ENCODE measurements at places on chromosomes 3 and 15.

- no peak for DNase-seq
Measured at GRCh38 chr3:159739969-159740368, 248.7 kb upstream of the IL12A start.

DNA sequence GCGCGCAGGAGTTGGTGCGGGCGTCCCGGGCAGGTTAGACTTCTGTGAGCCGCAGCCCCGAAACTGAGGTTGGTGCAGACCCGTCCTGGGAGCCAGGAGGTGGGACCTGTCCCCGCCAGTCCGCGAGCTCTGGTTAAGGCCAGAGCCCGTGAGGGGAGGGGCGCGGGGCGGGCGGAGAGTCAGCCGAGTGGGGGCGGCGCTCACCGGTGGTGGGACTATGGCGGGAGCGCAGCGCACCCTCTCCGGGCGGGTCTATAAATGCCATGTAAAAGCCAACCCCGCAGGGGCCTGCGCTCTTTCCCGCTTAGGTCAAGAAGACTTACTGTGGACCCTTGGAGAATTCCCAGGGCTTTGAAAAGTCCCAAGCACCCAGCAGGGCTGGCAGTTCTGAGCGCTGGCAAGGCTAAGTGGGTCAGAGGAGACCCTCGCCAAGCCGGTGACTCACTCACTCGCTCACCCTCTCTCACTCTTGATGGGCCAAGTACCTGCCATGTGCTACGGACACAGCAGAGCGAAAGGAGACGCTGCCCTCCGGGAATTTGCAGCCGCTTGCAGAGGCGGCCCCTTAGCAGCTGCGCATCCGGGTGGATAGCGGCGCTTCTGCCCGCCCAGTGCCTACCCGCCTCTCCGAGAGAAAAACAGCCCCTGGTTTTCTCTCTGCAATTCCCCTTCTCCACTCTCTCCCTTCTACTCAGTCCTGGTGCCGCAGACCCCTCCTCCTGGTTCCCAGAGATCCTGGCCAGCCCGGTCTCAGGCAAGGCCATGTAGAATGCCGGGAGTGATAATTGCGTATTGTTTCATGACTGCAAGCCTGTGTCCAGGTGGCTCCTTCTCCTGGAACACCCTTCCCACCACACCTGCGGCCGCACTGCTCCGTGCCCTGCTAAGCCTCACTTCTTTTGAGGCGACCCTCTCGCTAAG, at the start of gene ALDH1L1:
ALDH1L1 (minus strand) TSS at position 110 of the 921 bp plus-strand sequence. CDS start 19,607 bp downstream, outside the sequence.
- peak; percentile 58 for DNase-seq

- no peak for DNase-seq
Measured at GRCh38 chr3:197456261-197457091, 99.3 kb downstream of the BDH1 start.

GRCh38 chr3:66381626-66382025, 119.2 kb downstream of the LRIG1 start:
- DNase-seq = no peak

- no peak for DNase-seq
Measured at GRCh38 chr3:139454346-139454745, 22.0 kb downstream of the RBP2 start.

- peak; percentile 28 for DNase-seq
Measured at GRCh38 chr3:66276705-66277274, 56.0 kb downstream of the SLC25A26 start.

- no peak for DNase-seq
Measured at GRCh38 chr15:84822653-84823281, 5.6 kb downstream of the ALPK3 start.

DNA sequence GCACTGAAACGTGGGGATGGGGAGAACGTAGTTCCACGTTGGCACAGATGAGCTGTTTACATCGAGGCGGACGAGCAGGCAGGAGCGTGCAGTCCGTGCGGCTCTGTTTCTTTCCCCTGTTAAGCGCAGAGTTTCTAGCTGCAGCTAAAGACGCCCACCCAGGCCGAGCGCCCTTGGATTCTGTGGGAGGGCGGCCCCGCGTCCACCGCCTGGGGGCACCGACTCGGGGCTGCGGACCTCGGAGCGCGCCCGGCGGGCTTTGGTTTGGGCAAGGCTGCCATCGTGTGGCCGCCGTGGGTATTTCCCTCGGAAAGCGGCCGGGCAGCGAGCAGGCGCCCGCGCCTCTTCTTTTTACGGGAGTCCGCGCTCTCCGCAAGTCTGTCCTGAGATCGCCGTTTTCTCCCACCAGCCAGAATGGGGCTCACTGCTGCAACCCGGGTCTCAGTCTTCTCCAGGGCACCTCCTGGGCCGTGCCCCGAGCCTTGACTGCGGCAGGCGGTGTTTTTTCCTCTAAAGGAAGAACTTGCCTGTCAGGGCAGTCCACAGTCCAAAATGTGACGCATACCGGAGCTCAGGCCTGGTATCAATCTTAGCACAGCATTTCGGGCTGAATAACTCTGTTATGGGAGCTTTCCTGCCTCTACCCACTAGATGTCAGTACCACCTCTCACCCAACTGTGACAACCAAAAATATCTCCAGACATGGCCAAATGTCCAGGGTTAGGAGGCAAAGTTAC, 219.9 kb upstream of the IGF1R start:
- peak; percentile 8 for DNase-seq

DNA sequence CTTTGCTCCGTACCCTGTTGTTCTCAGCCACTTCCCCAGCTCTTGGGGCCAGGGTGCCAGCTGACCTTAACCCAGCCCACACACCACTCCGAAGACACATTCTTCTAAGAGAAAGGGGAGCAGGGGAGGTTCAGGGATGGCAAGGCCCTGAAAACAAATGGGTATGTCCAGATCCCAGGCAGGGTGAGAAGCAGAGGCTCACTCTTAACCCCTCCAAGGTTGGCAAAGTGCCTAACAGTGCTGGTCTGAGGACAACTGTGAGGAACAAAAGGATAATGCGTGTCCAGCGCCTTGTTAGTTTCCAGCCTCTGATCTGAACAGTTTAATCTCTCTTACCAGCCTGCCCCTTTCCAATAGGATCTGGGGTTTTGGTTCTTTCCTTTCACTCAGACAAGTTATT, 1.5 kb downstream of the TMEM44 start:
- DNase-seq = no peak

GRCh38 chr3:125374501-125374995, 577 bp downstream of the ZNF148 start:
- DNase-seq = peak; percentile 32

DNA sequence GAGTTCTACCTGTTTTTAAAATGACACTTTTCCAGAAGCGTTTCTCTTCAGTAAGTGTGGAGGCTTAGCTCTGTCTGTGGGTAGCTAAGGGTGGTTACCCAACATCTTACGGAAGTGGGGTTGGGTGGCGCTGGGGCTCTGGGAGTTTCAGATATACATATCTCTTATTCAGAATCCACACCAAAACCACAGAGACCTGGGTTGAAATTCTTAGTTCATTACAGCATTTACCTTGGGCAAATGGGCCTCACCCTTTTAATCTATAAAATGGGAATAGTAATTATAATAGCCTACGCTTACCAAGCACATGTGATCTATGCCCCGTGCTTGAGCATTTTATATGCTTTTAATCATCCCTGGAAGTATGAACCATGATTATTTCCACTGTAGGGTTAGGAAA, 9.4 kb downstream of the PTPRG start:
- DNase-seq = no peak

GRCh38 chr3:11544412-11545181, 99.1 kb downstream of the VGLL4 start:
- DNase-seq = no peak

GRCh38 chr15:40695469-40695890, 506 bp downstream of the RAD51 start:
- no peak for DNase-seq

DNA sequence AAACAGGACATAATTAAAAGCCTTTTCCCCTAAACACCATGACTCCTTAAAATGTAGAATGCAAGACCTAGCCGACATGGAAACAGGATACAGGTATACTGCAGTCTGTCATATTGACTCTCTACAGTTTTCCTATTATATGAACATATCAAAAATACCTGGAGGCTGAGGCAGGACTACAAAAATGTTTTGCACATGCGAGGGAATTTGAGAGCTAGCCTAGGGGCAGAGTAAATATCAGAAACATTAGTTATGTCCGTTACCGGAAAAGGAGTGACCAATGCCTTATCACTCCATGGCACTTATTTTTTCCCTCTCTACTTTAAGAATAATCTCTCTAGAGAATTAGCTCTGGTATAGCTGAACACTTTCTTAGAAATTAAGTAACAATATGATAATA, 732.3 kb downstream of the TUSC7 start:
- DNase-seq = no peak

DNA sequence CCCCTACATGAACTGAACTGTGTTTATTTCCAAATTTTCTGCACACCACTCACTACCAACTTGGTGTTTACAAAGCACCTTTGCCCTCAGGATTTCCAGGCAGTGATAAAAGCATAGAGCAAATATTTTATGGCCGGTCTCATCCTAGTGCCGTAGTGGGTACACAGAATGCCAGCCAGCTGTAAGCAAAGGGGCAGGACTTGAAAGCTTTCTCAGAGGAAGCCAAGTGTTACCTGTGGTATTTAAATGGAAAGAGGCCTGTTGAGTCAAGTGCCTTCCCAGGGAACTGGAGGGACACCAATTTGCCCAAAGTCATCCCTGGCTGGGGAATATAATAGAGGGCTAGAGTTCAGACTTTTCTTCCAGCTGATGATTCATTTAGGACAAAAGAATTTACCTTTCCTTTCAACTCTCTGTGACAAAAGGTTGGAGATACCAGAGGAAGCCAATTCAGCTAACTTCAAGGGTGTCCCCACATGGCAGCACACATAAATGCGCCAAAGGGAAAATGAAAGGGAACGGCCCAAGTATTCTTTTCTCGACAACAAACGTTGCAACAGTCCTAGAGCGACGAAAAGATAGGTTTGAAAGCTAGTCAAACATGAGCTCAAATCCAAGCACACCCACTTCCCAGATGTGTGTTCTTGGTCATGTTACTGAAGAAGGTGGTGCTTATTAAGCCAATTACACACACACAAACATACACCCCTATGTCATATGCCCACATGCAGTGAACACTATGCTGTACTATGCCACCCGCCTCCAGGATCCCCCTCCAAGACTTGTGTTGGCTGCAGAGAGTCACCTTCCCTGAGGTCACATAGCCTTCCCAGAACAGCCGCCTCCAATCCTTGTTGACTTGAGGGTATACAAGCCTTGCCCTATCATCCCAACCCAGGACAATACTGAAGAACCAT, 27.7 kb downstream of the MAGI1 start:
- DNase-seq = no peak

GRCh38 chr3:195461594-195462307, 18.9 kb upstream of the ACAP2 start:
- peak; percentile 43 for DNase-seq

GRCh38 chr3:45035441-45036301, 9.6 kb downstream of the CLEC3B start:
- DNase-seq = no peak

DNA sequence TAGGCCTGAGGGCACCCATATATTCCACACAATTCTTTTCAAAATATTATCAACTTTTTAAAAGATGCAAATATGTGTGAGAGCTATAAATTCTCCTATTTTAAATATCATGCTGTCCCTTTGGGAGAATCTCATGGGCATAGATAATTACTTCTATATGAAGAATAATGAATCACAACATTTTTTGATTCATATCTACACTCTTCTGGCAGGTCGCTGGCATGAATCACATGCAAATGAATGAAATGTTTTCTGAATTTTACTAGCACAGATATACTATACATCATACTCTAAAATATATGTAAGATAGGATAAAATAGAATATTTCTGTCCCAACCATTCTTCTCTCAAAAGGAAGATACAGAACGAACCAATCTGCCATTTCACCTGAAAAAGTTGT, 277.7 kb upstream of the KCNH8 start:
- DNase-seq = no peak

DNA sequence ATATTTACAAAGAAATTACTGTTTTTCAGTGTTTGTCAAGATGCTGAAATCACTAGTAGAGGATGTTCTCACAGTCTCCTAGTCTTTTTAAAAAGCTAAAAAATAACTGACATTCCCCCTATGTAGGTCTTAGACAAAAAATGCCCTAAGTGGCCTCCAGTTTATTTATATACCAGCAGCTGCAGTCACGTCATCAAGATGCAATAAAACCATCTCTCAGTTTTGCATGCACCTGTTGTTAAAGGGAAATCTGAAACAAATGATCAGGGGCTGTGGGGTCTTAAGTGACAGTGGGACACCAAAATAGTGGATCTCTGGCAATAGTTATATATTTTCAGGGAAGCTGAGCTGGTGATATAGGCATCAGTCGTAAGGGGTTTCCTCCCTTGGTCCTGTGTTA, 146.5 kb upstream of the ARPP21 start:
- DNase-seq = no peak

DNA sequence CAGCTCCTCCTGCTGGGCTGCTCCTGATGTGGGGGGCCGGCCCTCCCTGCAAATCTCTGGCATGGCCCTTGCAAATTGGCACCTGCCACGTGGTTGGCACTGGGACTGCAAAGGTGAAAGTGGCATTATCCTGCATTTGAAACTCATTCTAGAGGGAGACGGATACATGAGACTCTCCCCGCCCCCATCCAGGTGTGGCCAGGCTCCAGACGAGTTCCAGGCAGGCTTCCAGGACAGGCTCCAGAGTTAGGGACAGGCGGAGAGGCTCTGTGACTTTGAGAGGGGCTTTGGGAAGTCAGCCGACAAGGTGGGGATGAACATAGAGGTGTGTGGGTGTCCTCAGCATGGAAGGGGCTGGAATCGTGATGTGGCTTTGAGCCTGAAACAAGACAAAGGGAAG, 178.5 kb downstream of the APBA2 start:
- DNase-seq = no peak

GRCh38 chr3:108305484-108306172, 9.3 kb downstream of the HHLA2 start:
- no peak for DNase-seq

DNA sequence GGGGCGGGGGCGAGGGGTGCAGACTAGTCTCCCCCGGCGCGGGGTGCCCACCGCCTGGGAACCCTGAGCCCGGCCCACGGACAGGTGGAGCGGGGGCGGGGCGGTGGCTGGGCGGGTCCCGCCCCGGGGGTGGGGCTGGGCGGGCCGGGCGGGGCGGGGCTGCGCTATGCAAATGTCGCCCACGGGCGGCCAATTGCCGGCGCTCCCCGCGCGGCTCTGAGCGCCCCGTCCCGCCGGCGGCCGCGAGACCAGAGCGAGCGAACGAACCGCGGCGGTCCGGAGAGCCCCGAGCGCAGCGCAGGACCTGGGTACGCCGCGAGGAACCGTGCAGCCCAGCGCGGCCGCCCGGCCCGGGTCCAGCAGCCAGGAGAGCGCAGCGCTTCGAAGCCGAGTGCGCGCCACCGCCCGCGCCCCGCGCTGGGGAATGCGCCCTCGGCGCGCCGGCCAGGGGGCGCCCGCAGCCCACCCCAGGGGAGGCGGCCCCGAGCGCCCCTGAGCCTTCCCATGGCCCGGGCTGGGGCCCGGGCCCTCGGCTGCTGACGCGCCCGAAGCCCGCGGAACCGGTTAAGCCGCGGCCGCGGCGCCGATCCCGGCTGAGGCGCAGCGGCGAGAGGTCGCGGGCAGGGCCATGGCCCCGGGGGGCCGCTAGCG, at the start of gene SEMA3F:
SEMA3F (plus strand) TSS at position 485 of the 651 bp plus-strand sequence. CDS start 4,299 bp downstream, outside the sequence.
- DNase-seq = no peak

Data from NCI-H1105 (cell line).